Mesendoderm (in vitro differentiated cells): ENCODE measurements at places on chromosomes 4 and X.
A peak's percentile ranks its signal among the peaks of the same experiment; 100 is the strongest.

DNA sequence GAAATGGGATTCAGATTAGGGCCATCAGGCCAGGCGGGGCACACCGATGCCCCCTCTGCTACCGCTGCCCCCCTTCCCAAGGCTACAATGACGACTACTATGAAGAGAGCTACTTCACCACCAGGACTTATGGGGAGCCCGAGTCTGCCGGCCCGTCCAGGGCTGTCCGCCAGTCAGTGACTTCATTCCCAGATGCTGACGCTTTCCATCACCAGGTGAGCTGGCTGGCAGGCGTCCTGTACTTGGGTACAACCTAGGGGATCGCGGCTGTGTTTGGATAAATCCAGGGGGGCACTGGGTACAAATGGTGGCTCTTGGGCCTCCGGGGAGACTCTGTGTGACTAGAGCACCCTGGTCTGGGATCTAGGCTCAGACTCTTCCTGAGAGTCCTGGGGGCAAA is 1.1 kb downstream of the EMD start:
- DNase-seq, result no peak

DNA sequence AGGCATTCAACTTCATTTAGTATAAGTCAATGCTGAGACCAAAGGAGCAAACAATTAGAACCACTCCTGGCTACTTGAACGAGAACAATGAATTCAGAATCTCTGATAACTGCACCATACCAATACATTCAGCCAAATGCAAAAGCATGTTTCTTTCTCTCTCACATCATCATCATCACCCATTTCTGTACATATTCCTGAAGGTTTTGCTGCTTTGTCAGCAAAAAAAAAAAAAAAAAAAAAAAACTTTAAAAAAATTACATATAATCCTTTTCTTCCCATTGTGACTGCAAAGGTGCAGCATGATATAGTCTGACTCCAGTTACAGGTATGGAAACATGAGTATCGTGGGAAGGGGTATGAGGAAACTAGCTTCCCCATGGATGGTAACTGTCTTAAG is 35.6 kb downstream of the FBXW7 start:
- DNase-seq, result no peak

DNA sequence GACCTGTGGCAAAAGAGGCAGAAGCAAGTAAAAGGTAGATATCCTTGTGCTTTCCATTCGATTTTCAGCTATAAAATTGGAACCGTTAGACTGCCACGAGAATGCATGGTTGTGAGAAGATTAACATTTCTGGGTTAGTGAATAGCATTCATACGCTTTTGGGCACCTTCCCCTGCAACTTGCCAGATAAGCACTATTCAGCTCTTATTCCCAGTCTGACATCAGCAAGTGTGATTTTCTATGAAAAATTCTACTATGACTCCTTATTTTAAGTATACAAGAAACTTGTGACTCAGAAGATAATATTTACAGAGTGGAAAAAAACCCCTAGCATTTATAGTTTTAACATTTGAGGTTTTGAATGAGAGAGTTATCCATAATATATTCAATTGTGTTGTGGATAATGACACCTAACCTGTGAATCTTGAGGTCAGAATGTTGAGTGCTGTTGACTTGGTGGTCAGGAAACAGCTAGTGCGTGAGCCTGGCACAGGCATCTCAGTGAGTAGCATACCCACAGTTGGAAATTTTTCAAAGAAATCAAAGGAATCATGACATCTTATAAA is 3.9 kb downstream of the FGB start:
- DNase-seq, result no peak

GRCh38 chrX:73799888-73800287 is 236.9 kb downstream of the CHIC1 start:
- no peak for DNase-seq

DNA sequence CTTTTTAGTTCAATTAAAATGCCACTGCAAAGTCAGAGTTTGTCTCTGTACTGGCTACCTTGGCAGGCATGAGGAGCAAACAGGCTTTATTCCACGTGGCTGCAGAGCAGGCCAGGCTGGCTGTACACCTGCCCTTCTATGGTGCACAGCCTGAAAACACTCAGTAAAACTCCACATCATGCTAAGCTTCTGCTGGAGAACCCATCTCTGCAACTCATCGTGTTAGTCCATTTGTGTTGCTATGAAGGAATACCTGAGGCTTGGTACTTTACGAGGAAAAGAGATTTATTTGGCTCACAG is 214.4 kb downstream of the SCFD2 start:
- DNase-seq, result no peak

- no peak for DNase-seq
These were observed 30.1 kb downstream of the ANKRD50 start for GRCh38 chr4:124682384-124682783.

DNA sequence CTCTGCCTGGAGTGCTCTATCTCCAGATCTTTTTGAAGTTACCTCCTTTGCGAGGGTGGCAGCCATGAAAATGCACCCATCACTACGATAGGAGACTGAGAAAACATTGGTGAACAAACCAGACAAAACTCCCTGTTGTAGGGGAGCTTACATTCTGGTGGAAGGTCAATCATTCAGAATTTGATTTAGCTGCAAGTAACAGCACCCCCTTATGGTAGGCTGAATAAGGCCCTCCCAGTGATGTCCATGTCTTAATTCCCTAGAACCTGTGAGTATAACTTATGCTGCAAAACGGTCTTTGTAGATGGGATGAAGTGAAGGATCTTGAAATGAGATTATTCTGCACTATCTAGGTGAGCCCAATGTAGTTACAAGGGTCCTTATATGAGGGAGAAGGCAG is 5.6 kb upstream of the TEC start:
- DNase-seq, result peak; percentile 60

DNA sequence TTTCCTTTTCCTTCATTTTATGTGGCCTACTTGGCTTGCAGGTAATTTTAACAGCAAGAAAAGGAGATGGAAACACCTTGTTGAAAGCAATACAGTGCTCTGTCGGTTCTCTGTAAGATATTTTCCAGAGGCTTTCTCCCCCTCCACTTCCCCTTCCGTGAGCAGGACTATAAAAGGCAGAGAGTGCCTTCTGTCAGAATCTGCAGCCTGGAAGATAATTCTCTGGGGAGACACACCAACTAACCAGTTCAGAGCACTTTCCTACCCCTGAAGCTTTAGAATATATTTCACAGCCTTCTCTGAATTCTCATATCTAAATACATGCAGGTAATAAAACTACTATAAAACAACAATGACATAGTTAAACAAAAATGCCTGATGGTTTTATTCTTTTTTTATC is 141.1 kb downstream of the IDS start:
- DNase-seq, result no peak

DNA sequence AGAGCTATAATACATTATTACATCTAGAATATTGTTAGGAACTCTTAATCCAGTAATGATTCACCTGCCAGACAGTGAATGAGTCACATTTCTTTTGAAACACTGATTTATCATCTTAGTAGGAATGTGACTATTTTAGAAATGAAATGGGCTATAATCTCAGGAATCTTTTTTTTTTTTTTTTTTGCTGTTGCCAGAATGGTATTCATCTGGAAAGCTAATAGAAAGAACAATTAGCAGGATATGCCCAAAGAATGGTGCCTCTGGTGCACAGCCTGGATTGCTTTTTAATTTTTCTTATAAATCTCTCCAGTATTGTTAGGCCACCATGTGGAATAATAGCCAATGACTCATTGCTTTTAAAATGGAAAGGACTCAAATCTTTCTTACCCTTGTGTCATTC is 181.1 kb upstream of the SMIM31 start:
- DNase-seq, result no peak

DNA sequence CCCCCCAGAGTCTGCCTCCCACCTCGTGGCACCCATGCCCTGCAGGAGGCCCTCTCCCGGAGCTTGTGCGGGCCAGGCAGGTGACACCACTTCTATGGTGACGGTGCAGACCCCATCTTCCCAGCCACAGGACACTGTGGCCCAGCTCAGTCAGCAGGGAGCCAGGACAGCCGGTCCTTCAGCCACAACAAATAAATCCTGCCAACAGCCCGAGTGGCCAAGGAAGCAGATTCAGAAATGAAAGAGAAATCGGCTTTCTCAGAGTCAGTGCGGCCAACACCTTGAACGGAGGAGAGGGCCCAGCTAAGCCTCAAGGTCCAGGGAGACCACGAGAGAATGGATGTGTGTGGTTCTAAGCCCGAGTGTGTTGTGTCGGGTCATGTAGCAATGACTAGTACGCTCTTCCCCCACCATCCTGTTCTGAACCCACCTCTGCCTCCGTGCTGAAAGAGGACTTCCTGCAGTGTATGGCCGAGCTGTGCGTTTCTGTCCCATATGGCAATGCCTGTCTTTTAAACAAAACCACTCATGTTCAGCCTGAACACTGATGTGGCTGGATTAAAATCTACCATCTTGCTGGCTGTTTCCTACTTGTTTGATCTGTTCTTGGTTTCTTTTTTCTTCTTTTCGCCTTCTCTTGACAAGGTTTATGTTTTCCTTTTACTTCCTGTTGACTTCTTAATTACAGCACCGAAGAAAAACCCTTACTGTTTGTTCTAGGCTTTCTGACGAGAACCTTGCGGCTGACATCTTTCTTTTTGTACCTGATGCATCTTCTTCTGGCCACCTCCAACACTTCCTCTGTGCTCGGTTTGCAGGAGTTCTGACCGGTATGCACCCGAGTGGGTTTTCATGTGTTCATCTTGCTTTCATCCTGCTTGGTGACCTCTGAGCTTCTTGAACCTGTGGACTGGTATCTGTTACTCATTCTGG is 53.1 kb downstream of the GAK start:
- DNase-seq, result no peak

DNA sequence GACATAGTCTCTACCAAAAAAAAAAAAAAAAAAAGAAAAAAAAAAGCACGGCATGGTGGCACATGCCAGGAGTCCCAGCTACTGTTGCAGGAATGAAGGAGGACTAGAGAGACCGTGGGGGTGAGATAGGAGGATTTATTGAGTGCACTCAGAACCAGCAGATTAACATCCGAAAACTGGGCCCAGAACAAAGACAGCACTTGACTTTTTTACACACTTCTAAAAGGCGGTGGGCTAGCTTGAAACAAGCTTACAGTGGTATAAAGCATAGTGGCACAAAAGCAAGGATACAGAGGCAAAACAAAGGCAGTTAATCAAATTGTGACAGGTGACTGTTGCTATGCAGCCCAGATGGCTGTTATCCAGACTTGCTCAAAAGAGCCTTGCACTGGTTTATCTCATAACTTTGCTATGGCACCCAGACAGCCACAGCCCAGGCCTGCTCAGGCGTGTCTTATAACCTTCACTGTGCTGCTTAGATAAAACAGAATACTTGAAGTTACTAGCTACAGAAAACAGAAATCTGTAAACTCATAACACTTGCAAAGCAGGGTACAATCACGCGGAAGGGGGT is 9.9 kb upstream of the PI4K2B start:
- DNase-seq, result peak; percentile 88

DNA sequence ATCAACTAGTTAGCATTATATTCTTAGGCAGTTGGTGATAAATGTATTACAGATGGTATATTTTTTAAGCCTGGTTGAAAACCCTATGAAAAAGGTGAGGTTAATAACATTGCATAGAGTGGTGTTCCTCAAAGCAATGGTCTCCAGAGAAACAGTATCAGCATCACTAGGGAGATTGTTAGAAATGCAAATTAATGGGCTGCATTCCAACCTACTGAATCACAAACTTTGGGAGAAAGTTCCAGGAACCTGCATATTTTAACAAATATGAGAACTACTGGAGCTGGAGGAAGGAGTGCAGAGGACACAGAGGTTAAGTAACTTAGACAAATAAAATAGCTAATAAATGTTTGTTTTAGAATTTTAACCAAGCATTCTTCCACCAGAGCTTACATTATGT is 166.9 kb upstream of the PCDH10 start:
- peak; percentile 93 for DNase-seq

GRCh38 chrX:153572601-153573000 is 26.3 kb downstream of the CCNQ start:
- no peak for DNase-seq

DNA sequence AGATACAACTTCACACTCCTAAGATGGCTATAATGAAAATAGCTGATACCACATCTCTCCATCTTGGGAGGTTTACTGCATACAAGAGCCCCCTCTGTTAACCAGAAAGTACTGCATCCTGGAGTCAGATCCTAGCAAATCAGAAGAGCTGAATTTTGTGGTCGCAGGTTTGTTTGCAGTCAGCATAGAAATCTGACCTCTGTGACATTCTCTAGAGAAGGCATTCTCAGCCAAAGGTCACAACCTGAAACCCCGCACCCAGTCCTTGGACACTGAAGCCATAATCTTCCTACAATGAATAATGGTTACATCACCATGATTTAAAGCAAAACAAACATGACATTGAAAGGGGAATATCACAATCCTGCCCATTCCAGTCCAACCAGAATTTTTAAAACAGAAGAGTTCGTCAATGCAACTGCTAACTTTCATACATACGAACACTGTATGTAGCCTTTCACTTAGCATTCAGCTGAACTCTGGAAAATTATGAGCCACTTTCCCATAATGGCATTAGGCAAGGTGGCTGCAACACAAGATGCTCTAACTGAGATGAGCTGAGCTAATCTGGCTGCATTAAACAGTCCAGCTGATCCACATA is 17.6 kb downstream of the HS6ST2 start:
- DNase-seq, result no peak

- DNase-seq, result no peak
These were observed 358.4 kb downstream of the NLGN4X start for GRCh38 chrX:5870238-5870637.

DNA sequence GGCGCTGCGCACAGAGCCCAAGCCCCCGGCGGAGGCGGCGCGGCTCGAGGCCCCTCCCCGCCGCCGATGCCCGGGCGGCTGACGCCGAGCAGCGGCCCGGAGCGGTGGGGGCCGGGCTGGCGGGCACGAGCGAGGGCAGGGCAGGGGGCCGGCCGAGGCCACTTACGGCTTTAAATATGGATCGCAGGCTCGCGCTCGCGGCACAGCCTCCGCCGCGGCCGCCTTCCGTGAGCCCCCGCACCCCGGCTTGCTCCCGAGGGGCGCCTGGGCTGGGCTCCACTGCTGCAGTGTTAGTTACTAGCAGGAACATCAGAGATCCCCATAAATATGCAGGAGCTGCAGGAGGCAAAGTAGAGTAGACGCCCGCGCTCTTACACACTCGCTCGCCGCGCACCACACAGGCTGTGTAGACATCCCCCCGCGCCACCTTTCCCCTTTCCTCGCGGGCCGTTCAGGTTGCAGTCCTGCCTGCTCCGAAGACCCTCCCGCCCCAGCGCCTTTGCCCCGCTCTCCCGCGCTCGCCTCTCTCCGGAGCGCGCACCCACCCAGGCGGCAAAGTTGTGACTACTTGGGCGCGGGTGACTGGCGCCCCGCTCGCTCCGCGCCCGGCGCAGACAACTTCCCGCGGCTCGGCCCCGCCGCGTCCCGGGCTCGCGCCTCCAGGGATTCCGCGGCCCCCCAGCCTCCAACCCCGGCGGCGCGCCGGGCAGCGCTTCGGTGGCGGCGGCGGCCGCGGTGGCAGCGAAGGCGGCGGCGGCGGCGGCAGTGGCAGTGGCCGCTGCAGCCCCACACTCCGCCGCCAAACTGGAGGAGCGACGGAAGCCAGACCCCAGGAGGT is 152.0 kb upstream of the SLC4A4 start:
- DNase-seq, result peak; percentile 62

DNA sequence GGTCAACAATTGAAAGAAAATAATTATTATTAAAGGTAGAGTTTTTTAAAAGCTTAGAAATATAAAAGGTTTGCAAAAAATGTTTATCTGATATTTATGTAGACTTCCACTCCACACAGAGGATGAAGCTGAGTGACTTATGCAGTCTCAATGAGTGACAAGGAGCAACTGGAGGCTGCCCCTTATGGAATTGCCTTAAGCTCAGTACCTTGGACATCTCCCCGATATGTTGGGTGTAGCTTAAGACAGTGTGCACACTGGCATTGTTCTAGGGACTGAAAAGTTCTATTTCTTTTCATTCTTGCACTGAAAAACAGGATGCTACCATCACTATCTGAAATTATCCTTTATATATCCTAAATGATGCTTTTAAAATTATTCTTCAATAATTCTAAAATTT is 292.1 kb downstream of the PRDM5 start:
- no peak for DNase-seq
